GM13976 (cell line): ENCODE measurements at places on chromosomes 7 and 10.
A peak's percentile ranks its signal among the peaks of the same experiment; 100 is the strongest.

DNA sequence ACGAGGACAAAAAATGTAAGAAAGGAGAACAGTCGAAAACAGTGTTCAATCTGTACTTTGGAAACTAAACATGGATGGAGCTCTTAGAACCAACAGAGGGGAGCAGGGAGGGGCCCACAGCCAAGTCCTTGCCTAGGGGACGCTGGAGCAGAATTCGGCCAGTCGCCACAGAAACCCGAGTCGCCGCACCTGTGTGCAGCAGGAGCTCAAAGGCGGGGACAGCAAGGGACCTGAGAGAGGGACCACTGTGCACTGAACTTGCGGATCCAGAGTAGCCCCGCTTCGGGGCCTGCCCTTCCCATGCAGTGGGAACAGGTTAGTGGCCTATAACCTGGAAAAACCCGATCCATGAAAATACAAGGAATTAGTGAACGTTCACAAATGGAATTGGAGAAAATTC is 68.1 kb downstream of the SEC61G start:
- no peak for DNase-seq

GRCh38 chr7:120941064-120941463 is 9.5 kb upstream of the ING3 start:
- no peak for DNase-seq

- no peak for DNase-seq
These were observed 114.8 kb downstream of the RAB18 start for GRCh38 chr10:27618906-27619305.

GRCh38 chr10:73991203-73991883 is 6.6 kb upstream of the VCL start:
- no peak for DNase-seq

GRCh38 chr10:125549653-125550052 is 133.3 kb downstream of the TEX36 start:
- no peak for DNase-seq

DNA sequence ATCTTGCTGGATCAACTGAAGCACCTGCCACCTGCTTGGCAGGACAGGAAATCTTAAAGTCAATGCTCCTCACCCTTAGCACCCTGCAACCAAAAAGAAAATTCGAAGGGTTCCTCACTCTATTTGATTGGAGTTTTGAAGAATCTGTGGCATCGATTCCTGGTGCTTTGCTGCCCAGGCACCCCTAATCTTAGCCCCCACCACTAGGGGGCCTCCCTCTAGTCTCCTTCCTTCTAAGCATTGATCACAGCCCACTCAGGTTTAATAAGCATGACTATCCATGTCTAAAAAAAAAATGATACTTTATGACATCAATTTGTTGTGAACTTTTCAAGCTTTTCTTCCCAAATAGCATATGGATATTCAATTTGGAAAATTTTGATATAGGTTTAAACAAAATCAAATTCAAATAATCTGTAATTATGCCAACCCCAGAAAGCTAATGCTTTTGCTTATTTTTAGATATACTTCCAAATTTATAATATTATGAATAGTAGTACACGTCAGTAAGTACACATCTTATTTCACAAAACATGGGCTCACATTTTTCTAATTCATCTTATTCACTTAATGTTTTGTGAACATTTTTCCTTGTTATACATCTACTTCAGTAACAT is 45.3 kb downstream of the NRG3 start:
- peak; percentile 20 for DNase-seq

DNA sequence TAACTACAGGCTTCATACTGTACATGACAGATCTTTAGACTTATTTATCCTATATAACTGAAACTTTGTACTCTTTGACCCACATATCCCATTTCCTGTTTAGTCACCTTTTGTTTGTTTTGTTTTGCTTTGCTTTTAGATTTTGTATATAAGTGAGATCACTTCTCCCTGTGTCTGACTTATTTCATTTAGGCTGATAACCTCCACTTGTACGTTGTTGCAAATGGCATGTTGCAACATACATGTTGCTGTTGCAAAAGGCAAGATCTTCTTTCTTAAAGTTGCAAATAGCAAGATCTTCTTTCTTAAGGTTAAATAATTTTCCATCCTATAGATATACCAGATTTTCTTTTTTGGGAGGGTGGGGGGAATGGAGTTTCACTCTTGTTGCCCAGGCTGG is 341.5 kb downstream of the OTUD1 start:
- DNase-seq, result no peak

GRCh38 chr7:89029864-89030263 is 234.3 kb upstream of the TEX47 start:
- no peak for DNase-seq

- no peak for DNase-seq
These were observed 169.6 kb downstream of the DIP2C start for GRCh38 chr10:519716-520401.

- no peak for DNase-seq
These were observed 424.3 kb downstream of the RPS24 start for GRCh38 chr10:78457804-78458482.

GRCh38 chr10:30540276-30540675 is 89.3 kb downstream of the LYZL2 start:
- DNase-seq, result no peak

DNA sequence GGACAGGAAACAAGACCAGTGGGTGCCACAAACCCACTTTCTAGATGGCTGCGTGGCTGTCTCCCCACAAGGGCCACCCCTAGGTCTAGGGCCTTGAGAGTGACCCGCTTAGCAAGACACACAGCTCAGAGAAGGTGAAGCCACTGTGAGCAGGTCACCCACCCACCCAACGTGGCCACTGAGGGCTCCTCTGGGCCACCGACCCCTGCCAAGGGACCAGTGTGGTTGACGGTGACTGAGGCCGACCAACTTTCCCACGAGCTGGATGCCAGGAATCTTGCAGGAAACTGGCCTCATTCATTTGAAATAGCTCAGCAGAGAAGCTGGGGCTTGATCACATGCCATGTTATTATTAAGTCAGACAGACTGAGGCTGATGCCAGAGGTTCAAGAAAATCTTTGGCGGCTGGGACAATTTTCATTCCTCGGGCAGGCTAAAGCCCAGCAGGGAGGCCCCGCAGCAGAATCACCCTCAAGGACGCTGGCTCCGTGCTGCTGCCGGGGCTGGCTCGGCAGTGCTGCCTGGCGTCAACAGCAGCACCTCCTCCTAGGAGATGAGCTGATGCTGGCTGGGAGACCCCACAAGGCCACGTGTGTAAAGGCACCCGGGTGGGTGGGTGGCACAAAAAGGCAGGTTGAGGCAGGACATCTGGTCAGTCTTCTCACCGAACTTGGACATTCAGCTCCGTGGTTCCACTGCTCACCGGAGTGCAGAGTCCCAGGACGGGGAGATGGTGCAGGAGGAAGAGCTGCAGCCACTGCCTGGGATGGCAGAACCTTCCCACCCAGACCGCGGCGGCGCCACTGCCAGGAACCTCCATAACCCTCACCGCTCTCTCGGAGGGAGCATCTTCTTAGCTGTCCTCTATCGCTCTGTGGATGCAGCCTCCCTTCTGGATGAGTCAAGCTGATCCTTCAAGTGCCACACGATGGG is 57.8 kb downstream of the ZRANB1 start:
- peak; percentile 28 for DNase-seq

- DNase-seq, result no peak
These were observed 38.8 kb downstream of the SND1 start for GRCh38 chr7:127690806-127691205.

DNA sequence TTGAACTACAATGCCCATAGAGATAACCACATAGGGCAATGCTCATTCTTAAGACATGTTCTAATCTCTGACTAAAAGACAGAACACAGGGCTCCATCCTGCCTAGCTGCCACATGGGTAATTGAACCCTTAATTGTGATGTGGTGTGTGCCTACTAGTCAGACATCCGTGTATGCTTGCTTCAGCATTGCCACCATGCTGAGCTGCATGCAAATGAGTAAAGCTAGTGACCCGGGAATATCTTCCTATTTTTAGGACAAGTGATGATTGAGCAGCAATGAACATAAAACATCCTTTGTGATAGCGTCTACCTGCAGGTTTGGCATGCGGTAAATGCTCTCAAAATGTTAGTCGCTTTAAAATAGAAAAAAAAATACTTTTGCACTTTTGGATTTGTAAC is 115.8 kb downstream of the MAGI2 start:
- no peak for DNase-seq

DNA sequence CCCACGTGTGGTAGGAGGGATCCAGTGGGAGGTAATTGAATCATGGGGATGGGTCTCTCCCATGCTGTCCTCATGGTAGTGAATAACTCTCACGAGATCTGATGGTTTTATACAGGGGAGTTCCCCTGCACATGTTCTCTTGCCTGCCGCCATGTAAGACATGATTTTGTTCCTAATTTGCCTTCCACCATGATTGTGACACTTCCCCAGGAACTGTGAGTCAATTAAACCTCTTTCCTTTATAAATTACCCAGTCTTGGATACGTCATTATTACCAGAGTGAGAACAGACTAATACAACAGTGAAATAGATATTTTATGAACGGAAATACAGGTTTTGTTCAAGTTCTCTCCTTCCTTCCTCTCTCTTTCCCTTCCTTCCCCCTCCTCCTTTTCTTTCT is 15.8 kb downstream of the CALD1 start:
- DNase-seq, result no peak

DNA sequence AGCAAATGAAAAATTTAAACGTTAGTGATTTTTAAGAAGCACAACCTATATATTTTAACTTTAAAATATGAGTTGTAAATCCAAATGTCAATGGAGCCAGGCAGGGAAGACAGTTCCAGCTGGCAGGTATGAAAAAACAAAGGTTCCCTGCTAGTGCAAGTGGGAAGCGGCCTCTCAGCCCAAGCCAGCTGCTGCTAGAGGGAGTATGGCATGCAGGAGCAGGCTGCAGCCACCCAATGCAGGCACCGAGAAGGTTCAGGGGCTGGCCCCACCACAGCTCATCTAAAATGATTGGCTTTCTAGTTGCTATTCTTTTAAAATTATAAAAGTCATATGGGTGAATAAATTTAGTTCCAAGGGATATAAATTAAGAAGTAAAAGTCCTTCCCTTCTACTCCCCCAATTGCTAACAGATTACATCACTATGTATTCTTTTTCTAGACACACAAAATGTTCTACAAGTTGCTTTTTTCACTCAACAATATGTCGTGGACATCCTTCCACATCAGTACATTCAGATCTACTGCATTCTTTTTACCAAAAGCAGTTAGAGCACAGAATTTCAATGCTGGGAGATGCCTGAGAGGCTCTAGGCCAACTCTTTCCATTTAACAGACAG is 69.3 kb downstream of the SGMS1 start:
- DNase-seq, result no peak

- no peak for DNase-seq
These were observed 165.2 kb upstream of the AUTS2 start for GRCh38 chr7:69433081-69433480.

- DNase-seq, result no peak
These were observed 140.0 kb downstream of the DGKB start for GRCh38 chr7:14762561-14762960.

DNA sequence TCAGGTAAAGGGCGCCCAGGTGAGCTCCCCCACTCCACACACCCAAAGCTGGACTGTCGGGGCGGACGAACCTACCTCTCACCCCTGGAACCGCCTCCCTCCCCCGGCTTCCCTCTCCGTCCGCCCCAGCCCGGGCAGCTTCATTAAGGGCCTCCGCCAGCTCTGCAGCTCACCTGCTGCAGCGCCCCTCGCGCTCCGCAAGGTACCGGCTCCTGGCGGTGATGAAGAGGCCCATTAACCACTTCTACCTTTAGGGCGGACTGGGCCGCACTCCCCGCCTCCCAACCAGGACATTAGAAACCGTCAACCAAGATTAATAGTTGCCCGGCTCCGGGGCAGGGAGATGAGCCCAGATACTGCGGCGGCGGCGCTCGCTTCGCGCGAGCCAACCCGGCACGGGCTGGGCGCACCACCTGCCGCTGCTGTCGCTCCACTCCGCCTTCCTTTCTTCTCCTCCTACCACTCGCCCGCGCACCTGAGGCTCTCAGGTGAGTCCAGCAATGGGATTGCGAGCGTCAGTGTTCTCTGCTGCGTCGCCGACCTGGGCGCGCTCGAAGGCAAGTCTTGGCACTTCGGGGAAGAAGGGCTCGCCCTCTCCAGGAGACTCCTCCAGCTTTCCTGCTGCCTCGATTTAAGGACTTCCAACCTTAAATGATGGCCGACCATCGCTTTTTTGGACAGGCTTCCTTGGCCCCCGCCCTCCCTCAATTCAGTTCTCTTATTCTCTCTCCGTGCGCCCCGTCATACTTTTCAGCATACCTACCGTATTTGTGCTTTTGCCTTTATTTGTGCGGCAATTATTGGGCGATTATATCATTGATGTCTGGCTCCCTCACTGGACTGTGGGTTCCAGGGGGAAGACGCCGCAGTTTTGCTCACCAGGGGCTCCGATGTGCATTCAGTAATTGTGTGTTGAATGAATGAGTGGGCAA is 13.6 kb upstream of the KAZALD1 start:
- no peak for DNase-seq

DNA sequence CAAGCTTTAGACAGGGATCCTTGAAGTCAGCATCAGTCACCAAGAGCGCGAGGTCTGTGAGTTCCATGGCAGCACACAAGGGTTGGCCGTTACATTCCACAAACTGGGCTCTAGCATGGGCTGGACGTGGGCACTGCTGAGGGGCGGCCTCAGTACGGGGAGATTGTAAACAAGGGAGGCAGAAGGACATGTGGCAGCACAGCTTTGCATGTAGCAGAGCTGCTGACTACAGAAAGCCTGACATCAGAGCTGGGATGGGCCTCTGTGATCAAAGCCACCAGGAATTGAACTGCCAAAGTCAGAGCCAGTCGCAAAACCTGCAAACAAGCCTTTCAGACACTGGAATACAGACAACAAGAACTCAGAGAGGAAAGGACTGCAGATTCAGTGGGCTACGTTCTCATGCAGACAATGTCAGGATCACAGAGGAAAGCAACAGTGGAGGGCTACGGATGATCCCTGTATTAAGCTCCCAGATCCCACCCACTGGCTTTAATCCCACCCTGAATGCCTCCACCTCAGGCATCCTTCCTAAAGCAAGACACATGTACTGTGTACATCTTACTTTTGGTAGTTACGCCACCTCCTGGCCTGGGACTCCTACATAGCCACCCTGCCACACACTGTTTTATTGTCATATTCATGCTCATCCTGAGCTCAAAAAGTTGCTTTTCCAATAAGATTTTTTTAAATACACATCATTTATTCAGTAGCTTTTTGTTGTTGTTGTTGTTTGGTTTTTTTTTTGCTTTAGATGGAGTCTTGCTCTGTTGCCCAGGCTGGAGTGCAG is 291.1 kb upstream of the IMMP2L start:
- DNase-seq, result no peak
